EL (cell line): ENCODE measurements at places on chromosomes 13 and 19.

GRCh38 chr19:56015756-56016155 lies 29.2 kb downstream of the NLRP5 start:
- no peak for DNase-seq

DNA sequence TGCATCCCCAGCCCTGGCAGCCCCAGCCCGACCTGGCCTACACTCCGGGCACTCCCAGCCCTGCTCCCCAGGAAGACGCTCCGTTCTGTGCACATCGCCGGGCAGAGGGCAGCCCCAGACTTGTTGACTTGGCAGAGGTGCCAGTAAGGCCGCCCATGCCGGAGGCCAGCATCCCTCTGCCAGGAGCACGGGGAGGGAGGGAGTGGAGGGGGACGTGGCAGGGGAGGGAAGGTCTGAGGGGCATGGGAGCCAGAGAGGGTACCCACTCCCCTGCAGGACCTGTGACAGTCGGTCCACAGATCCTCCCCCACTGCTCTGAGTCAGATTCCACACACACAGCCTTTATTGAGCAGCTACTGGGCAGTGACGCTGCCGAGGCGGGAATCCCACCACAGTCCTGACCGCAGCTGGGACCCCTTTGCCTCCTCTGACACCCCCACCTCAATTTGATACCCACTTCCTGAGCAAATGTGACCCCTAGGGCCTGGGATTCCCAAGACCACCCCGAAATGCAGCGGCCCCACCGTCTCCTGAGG lies 1.9 kb upstream of the NKPD1 start:
- DNase-seq: no peak

DNA sequence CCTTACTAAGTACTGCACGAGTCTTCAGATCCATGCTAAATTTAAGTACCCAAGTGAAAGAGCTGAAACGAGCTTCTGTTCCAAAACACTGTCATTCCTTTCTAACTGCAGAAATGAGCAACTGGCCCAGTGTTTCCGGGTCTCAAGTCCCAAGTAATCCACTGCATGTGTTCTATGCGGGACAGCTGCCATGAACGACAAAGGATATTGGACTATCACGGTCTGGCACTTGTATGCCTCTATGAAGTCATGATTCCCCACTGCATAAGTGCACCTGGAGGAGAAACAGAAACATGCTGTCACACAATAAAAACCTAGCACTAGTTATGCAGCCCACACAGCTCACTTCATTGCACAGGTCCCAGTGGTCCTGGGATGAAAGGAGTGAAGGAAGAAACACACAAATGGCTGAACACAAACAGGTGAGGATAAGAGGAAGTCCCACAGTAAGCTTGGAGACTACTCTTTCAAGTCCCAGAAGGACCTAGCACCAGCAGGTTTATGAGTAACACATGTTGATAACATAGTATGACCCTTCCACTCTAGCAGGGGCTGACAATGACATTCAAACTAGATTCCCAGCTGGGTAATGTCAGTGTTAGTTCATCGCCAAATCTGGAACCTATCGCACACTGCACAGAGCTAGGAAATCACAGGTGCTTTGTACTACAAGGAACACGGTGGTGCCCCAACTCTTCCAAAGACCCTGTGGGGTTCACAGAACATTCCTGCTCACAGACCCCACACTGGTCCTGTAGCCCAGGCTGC lies 11.3 kb downstream of the PCID2 start:
- no peak for DNase-seq

- DNase-seq: peak; percentile 55
Measured at GRCh38 chr19:10219678-10220077, 11.5 kb downstream of the S1PR2 start.

GRCh38 chr13:107254392-107254791 lies 686.5 kb upstream of the ARGLU1 start:
- no peak for DNase-seq

DNA sequence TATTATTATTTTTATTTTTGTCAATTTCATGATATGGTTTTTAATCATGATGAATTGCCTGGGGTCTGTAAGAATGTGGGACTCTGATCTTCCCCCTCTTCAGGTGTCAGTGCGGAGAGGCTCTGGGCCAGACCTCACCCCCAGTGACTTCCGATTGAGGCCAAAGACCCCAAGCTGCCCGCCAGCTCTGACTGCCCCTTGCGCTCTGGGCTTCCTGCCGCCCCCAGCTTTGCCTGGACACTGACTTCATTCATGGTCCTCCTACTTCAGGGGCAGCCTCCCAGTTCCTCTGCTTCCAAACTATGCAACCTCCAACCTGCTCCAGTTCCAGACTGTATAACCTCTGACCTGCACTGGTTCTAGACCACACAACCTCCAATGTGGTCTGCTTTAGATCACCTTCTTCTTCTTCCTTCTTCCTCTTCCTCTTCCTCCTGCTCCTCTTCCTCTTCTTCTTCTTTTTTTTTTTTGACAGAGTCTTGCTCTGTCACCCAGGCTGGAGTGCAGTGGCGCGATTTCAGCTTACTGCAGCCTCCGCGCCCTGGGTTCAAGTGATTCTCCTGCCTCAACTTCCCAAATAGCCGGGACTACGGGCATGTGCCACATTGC lies 6.7 kb upstream of the PPP5C start:
- DNase-seq: no peak

DNA sequence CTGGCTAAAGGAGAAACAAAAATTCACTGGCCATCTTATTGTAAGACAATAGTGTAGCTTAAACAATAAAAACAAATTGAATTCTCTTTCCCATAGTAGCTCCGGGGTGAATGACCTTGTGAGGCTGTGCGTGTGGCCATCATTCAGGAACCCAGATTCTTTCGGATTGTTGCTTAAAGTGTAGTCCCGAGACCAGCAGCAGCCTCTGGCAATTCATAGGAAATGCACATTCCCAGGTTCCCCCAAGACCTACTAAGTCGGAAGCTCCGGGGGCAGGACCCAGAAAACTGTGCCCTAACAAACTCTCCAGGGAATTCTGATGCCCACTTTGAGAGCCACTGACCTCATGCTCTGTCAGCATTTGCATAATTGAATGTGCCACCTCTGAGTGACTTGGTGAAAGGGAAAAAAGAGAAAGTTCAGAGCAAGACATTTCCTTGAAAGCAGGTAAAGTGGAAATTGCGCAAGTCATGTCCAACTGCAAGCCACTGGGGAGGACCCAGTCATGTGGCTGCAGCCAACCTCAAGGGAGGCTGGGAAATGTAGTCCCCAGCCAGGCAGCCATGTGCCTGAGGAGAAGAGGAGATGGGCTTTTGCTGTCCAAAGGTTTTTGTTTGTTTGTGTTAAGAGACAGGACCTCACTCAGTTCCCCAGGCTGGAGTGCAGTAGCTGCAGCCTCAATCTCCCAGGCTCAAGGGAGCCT lies 50.7 kb upstream of the PNMA8B start:
- peak; percentile 13 for DNase-seq

DNA sequence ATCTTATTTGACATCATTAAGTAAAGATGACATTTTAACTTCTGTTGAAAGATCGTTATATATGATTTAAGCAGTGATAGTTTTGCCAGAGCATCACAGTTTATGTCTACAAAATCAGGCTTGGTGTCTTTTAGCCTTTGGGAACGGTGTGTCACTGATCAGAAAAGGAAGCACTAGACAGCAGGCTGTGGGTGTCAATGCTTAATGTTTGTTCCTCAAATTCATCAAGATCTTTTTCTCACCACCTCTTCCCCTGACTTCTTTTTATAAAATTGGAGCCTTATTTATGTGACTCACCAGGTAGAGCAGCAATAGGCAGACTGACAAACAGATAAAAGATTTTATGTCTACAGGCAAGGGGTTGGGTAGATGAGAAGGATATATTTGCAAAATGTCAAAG lies 1558.5 kb downstream of the EFNB2 start:
- no peak for DNase-seq

DNA sequence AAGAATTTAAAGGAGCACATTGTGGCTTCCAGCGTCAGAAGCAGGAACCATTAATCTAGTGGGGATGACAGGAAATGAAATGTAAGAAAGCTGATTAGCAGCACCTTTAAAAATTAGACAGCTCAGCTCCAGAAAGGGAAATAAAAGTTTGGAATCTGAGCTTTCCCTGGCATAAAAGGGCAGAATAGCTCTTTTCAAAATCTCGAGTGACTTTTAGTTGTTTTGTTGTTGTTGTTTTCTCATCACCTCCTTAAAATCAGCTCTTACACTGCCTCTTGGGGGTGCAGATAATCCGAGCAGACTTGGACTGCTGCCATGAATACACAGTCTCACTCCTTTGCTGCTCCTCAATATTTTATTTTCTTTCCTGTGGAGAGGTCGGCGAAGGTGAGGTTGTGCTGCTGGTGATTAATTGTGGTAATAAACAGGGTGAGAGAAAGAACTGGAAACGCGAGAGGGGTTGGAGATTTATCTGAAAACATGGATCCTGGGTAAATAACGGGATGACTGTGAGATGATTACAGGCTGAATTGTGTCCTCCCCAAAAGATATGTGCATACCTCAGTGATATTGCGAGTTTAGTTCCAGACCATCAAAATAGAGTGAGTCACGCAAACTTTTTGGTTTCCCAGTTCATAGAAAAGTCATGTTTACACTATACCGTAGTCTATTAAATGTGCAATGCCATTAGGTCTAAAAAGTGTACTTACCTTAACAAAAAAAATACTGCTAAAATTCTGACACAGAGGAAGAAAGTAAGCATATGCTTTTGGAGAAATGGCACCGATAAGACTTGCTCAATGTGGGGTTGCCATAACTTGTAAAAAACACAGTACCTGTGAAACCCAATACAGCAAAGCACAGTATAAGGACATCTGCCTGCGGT lies 787.7 kb downstream of the UQCRFS1 start:
- DNase-seq: peak; percentile 43

DNA sequence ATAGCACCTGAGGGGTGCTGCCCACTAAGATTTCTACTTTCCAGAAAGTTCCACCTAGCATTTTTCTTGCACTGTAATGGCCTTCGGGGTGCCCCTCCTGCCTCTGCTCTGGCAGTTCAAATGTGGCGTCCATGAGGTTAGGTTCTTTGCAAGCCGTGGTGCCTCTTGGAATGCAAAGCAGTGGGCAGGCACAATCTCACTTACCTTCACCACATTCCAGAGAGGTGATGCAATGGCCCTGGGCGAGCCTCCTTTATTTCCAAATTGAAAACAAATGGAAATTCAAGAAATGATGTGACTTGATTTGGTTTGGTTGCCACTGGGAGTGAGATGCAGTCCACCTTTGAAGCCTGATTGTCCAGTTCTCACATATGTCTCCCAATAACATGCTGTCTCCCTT lies 46.9 kb downstream of the FGF9 start:
- peak; percentile 1 for DNase-seq

- DNase-seq: no peak
Measured at GRCh38 chr13:22050951-22051563, 380.2 kb downstream of the FGF9 start.

DNA sequence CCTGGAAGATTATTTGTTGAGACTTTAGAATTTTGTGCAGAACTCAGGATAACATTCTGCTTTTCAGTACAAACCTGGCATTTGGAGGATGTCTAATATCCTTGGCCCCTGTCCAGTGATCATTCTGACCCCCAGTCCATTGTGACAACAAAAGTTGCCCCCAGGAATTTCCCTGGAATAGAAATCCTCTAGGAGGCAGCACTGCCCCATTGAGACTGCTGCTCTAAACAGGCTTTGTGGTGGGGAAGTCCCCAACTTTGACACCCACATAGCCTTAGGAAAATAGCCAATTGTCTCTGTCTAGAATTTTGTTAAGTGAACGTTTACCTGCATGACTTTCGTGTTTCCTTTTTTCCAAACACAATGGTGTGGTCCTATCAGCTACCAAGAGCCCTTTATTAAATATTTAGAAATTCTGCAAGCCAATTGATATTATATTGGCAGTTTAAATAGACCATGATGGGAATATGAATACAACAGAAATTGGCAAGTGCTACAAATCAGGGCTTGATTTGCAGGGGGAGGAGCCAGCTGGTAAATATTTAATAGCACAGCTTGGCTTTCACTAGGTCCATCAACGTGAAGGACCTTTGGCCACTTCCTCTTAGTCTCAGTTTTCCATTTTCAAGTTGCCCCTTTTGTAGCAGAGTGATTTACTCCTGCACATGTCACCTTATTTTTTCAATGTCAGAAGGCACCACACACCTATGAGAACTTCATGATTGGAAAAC lies 451.7 kb downstream of the EFNB2 start:
- DNase-seq: peak; percentile 63

- peak; percentile 42 for DNase-seq
Measured at GRCh38 chr13:34172048-34172447, 354.1 kb downstream of the RFC3 start.

DNA sequence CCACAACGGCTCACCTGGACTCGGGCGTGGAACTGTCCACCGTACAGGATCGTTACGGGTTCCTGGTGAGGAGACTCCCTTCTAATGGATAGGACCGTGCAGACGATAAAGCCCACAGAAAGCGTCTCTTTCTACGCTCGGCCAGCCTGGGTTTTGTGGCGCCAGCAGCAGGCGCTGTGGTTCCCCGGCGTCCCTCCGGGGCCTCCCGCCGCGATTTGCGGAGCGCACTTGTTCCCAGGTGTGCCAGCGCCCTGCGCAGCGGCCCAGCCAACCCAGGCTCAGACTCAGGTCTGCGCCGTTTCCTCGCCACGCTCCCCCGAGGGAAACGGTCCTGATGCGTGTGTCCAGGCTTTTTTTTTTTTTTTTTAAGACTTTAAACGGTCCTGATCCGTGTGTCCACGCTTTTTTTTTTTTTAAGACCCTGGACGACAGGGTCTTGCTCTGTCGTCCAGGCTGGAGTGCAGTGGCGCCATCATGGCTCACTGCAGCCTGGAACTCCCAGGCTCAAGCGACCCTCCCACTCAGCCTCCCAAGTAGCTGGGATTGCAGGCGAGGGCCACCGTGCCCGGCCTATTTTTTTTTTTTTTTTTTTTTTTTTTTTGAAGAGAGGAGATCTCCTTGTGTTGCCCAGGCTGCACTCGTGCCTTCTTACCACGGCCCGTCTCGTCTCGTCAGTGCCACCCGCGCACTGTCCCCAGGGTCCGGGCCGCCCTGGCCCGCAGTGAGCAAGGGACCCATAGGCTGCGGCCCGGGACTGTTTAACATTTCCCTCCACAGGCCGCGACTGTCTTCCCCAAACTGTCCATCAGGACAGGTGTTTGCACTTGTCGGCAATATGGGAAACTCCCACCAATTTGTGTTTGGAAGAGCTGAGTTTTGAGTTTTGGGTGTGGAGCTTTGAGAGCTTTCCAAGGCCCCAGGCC lies 23.8 kb downstream of the GJA3 start:
- DNase-seq: no peak
